Dermis blood vessel endothelial cell (primary cell): ENCODE measurements at places on chromosomes 7 and 10. TPM values are rescaled to one million over a fixed set of nuclear protein-coding genes. Genes with fewer than 3 reads are reported as not detected.

GRCh38 chr10:100174699-100175677, 10.8 kb downstream of the ERLIN1 start:
- no peak for DNase-seq

DNA sequence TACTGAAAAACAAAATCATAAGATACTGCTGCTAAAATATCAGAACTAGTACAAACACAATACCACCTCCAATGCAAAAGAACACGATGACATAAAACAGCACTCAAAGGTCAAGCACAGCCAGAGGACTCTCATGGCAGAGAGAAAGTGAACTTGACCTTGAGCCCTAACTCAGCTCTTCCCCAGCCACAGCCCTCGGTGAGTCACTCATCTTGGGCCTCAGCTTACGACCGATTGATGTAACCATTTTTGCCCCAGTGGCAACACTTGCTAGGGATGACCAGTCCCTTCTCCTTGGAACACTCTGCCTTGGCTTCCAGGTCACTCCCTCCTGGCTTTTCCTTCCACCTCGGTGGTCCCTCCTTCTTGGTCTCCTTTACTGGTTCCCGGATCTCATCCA, 77.8 kb downstream of the JAZF1 start:
- DNase-seq = no peak

Gene KIAA1549
- 2.6 and 3.3 TPM in 2 replicates for total RNA-seq

Gene NEURL1
- total RNA-seq = 0.19 TPM in 1 of 2 replicates, not detected in the other

- no peak for DNase-seq
Measured at GRCh38 chr10:25082276-25083204, 66.1 kb downstream of the THNSL1 start.
